Cerebellar nuclear complex (tissue), 1 donor: ENCODE measurements at places on chromosomes 12 and 14.

GRCh38 chr14:54102530-54102929, 145.9 kb upstream of the BMP4 start:
- no peak for DNase-seq

DNA sequence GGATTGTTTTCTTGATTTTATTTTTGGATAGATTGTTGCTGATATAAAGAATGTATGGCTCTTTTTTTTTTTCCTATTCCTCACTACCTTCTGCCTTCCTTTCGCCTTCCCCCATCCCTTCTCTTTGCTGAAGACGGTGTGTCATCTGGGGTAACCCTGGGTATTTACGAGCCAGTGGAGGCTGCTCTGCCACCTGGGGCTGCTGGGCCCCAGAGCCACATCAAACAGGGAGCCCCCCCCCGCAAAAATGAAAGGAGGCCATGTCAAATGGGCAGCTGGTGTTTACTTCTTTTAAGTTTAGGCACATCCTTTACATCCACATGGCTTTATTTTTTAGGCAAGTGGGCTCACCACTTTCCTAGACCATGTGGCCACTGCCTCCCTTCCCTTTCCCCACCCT, 25.4 kb downstream of the CHST11 start:
- DNase-seq, result no peak

DNA sequence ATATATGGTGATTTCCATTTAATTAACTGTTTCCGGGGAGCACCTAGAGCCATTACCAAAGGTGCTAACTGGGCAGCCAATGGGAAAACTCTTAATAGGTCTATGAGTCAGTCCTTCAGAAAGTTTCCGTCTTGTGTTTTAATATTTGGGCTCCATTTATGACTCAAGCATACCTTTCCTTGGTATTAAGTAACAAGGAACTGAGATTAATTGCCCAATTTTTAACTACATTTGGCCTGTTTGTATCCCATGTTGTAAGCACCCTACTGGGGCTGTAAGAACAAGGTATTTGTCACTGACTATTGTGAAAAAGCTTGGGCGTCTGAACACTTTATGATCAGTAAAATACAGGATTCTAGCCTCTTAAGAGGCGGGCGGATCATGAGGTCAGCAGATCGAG, 62.8 kb upstream of the FOXN3 start:
- DNase-seq, result no peak

GRCh38 chr12:102526656-102527055, 46.3 kb upstream of the IGF1 start:
- no peak for DNase-seq
